ENCODE measurements at places on chromosomes 13 and 19. TPM values are rescaled to one million over a fixed set of nuclear protein-coding genes. Genes with fewer than 3 reads are reported as not detected.
A peak's percentile ranks its signal among the peaks of the same experiment; 100 is the strongest.

DNA sequence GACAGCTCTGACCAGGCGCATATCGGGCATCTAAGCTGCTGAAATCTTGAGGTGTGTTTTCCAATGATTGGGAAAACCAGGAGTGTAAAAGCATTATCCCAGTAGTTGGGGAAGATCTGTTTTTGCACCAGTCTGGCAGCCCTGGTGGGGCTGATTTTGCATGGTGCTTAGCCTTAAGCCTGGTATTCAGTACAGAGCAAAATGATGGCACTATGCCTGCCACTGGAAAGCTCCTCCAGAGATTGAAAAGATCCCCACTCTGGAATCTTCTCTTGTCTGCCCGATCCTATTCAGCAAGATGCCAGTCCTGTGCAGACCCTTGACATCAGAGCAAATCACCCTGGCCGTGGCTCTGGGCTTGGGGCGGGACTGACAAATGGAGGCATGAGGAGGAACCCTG lies 44.7 kb upstream of the SIAH3 start:
- no peak for DNase-seq

GRCh38 chr13:101049166-101049850 lies 367.0 kb downstream of the NALCN start:
- no peak for DNase-seq

DNA sequence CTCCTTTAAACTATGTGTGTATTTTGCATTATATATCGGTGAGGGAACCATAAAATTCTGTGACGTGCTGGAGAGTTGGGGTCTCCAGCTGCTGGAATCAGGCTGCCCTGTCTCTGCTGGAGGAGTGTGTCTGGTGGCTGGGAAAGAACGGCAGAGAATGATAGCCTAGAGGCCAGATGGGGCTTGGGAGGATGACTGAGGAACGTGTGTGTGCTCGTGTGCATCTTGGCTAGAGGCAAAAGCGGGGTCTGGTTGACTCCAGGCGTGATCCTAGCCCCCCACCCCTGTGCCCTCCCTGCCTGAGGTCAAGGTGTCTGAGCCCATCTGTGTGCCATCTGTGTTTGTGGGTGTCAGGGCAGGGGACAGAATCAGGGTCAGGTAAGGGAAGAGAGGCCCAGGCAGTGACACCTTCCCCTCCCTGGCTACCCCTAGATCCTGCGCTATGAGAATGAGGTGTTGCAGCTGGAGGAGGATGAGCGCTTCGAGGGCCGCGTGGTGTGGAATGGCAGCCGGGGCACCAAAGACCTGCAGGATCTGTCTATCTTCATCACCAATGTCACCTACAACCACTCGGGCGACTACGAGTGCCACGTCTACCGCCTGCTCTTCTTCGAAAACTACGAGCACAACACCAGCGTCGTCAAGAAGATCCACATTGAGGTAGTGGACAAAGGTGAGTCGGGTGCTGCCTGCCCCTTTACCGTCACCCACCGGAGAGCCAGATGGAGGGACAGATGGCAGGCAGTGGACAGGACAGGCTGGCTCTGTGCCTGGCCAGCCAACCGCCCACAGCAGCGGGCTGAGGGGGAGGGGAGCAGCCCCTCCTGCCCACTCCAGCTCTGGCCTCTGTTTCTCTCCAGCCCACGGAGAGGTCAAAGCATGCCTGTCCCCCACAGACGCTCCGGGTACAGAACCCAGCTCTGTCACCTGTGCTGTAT lies 3.1 kb downstream of the SCN1B start:
- DNase-seq: no peak

DNA sequence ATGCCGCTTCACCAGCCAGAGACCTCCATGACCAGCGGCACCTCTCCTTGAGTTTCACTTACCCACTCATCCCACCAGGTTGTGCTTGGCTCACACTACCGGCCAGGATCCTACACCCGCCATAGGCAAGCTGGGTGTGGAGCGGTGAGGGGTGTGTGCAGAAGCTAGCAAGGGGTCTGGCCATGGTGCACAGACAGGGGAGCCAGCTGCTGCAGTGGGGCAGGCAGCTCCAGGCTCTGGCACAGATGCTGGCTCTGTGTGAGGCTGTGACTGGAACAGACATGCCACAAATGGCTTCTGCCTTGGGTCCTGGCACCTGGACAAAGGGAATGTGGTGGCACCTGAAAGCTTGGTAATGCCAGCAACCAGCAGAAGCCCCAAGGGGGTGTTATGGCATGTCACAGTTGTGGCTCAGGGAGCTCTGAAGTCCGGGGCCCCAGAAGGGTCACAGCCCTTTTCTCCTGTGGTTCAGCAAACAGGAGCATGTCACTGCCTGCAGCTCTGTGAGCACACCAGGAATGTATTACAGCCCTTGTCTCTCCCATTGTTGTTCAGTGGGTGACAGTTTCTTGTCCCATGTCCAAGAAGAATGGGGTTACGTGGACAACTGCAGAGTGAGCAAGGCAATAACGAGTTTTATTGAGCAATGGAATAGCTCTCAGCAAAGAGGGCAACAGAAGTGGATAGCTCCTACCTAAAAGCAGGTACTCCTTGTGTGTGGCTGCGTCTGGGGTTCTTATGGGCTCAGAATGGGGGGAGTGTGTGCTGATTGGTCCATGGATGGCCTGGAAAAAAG lies 2791.0 kb upstream of the PCDH20 start:
- peak; percentile 32 for DNase-seq

DNA sequence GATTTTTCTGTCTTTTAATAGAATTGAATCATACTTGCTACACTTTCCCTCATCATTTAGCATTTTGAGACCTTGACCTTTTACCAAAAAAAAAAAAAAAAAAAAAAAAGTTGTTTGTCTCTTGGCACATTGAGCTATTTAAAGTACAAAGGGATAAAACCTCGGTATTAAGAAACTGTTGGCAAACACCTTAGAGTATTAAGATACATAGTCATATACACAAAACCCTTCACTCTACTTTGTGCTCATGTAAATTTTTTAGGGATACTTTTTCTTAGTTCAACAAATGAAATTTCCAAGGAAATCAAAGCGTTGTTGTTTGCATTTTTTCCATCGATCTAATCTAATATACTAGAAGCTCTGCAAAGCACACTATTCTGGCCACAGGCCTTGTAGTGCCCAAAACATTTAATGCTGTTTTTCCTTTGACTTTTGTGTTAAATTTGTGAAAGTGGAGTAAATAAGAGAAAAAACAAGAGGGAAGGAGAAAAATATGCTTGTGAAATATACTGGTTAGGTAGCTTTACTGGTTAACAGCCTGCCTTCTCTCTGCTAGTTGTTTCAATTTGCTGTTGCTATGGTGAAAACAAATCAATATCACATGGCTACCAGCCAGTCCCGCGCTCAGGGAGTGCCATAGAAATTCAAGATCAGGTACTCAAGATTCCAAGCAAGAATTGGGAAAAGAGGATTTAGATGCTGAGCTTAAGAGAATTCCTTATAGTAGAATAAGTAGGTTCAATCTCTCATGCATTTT lies 2.6 kb downstream of the MBNL2 start:
- no peak for DNase-seq

GRCh38 chr19:1575323-1576241 lies 7.5 kb upstream of the MEX3D start:
- DNase-seq: peak; percentile 58

- DNase-seq: no peak
Observed at GRCh38 chr19:49335784-49336481, 727 bp downstream of the CD37 start.

DNA sequence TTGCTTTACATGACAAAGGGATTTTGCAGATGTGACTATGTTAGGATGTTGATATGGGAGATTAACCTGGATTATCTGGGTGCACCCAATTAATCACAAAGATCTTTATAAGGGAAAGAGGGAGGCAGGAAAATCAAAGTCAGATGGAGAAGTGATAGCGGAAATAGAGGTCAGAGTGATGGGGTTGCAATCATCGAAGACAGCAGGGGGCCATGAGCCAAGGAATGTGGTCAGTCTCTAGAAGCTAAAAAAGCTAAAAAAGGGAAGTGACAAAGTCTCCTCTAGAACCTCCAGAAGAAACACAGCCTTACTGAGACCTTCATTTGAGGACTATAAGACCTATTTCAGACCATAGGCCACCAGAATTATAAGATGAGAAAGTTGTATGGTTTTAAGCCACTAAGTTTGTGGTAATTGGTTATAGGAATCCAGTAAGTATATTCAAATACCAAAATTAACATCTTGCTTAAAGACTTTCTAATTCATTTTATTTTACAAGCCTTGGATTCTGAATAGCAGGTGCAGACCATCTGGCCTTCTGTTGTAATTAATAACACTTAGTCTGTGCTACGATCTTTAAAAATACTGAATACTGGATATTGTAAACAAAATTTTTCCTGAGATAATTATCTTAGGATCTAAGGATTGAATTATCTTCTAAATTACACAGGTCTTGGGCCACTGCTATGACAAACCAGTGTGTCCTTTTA lies 493.4 kb upstream of the PCDH20 start:
- DNase-seq: no peak

DNA sequence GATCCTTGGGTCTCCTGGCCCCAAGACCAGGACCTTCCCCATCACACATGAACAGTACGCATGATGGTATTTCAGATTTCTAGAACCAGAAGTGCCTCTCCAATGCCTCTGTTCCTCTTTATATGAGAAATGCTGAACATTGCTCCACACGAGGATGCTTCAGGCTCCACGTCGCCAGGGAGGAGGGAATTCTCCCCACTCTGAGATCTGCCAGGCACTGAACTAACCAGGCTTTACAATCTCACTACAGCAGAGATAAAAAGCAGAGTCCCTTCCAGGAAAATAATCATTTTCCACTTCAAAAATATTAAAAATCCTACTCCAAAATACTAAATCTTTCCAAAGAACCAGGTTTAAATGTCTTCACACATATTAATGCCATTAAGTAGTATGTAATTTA lies 10.4 kb downstream of the DOCK9 start:
- DNase-seq: no peak

DNA sequence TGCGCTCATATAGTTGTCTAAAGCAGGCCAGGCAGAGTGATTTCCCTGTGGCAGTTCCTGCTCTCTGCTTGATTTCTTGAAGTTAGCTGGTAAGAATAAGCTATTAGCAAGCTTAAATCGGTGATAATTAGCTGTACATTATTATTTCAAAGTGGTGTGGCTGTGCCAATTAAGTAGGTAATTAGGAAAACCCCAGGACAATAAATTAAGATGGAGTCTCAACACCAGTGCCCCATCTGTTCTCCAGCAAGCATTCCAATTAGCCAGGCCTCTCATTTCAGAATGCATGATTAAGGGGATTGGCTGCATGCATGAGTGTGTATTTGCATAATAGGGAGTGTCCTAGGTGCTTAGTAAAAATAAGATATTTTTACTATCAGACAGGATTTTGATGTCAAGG lies 342.3 kb downstream of the GPC5 start:
- no peak for DNase-seq

GRCh38 chr19:40078377-40078776 lies 12.4 kb downstream of the ZNF780A start:
- DNase-seq: no peak

ZNF888 gene
- 6.6 TPM for total RNA-seq

C19orf67 gene
- not detected for total RNA-seq

LILRA2 gene
- total RNA-seq: 0.79 TPM

DNA sequence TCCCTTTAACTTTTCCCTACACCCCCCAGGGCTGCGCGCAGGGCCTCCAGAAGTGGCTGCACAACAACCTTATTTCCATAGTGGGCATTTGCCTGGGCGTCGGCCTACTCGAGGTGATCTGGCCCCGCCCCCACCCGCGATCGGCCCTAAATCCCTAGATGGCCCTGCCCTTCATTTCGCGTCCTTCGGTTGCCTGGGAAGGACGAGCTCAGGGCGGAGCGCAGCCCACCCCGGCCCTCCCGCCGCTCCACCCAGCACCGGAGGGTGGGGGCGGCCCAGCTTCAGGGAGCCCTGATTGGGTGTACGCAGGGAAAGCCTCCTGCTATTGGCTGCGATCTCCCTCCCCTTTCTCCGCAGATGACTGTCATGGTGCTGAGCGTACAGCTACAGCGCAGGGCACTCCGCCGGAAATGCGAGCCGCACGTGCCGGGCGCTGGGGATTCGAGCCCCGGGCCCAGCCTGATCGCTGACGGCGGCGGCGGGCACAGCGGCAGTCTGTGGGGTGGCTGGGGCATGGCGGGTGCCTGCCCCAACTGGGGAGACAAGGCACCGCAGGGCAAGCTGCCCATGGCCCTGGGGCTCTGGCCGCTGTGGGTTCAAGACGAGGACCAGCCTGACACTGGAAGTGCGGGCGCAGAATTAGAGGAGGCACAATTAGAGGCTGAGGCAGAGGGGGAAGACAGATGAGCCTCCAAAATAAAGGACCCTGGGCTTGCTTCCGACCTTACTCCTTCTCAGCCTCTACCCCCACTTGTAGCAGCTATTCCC lies 4.3 kb downstream of the CD37 start:
- peak; percentile 94 for DNase-seq

- DNase-seq: peak; percentile 90
Observed at GRCh38 chr19:7500811-7501450, 12.1 kb upstream of the PEX11G start.

DNA sequence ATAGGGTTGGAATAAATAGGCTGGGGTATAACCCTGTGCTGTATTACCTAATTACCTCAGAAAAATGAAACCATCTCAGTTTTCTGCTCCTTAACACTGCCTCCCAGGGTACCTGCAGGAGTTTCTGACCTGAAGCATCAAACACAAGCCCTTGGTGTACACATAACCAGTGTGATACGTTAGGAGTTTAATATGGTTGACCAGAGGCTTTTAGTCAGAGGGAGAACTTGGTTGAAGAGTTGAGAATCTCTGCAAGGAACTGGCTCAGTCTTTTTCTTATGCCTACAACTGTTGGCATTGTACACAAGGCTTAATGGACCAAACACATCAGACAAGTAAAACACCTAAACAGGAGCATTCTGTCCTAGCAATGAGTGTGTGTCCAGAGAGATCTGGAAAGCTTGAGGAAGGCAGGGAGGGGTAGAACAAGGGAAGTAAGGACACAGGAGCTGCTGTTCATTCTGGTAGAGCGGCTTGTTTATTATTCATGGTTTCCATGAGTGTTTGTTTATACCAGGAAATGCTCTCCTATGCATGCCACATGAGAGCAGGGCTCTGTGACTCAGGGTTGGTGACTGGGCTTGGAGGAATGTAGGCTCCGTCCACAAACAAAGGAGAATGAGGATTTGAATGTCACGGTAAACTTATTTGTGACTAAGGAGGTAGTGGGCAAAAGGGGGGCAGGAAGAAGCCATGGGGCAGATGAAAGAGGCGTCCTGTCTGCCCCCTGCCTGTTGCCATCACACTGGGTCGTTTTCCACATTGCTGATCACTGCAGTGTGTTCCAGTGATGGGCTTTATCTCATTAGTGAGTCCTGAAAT lies 11.9 kb upstream of the SPATA13 start:
- no peak for DNase-seq

ZIC2 gene
- total RNA-seq: not detected

- DNase-seq: no peak
Observed at GRCh38 chr19:13003081-13003480, 7.8 kb downstream of the NFIX start.

- peak; percentile 79 for DNase-seq
Observed at GRCh38 chr19:33207040-33207620, 13.0 kb downstream of the LRP3 start.

DNA sequence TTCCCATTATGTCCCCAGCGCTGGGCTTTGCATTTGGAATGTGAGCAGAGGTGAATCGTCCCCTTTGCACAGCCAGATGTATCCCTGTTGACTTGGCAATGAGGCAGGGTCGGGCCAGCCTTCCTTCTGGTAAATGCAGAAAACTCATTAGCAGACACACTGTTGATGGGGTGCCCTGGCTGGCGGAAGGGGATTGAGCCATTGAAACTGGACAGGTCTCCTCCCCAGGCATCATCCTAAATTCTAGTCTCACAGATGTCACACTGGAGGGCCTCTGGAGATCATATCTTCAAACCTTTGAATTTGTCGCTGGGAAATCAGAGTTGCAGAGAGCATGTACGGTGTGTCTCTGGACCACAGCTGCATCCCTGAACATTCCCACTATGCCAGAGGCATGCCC lies 219.5 kb upstream of the TSHZ3 start:
- DNase-seq: no peak

- peak; percentile 38 for DNase-seq
Observed at GRCh38 chr13:52849291-52850071, 1.0 kb upstream of the PCDH8 start.

Data from upper lobe of left lung (tissue), 6 donors.